ENCODE measurements at places on chromosomes 6 and 20.

- DNase-seq = no peak
Observed at GRCh38 chr20:52105442-52106422, 85.8 kb downstream of the ZFP64 start.

DNA sequence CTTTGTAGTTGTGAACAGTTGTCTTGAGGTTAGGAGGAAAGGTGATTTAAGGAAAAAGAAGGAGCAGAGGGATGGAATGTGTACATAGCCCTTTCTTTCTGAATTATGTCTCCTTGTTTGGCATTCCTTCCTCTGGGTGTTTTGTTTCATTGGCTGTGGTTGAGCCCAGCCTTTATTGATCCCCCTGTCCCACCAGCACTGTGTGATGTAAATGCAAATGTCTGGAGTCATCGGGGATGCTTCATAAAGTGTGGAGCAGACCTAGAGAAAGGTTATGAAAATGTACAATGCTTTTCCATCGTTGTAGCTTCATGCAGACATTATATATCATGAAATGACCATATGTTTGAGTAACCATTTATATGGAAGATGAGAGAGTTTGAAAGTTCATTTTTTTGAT, 164.5 kb downstream of the PLCB1 start:
- no peak for DNase-seq

- no peak for DNase-seq
Observed at GRCh38 chr6:116218172-116218633, 35.7 kb downstream of the TSPYL4 start.

DNA sequence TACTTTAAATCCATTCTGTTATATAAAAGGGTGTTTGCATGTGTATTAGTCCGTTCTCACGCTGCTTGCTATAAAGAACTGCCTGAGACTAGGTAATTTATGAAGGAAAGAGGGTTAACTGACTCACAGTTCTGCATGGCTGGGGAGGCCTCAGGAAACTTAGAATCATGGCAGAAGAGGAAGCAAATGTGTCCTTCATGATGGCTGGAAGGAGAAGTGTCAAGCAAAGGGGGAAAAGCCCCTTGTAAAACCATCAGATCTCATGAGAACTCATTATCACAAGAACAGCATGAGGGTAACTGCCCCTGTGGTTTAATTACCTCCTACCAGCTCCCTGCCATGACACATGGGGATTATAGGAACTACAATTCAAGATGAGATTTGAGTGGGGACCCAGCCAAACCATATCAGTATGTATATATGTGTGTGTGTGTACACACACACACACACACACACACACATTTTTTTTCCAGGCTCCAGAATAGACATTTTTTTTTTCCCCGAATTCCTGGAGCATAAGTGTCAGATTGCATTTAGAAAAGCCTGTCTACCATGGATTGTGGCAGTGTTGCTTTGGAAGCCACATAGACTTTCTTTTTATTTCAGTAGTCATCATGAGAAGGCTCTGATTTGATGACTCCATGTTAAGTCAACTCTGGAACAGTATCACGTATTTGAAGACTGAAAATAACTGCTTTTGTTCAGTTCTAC, 31.5 kb downstream of the KDM1B start:
- no peak for DNase-seq

- DNase-seq = no peak
Observed at GRCh38 chr20:1618954-1619540, 762 bp downstream of the SIRPB1 start.
